Activated naive CD4-positive, alpha-beta T cell treated with anti-CD3 and anti-CD28 coated beads for 36 hours (primary cell): ENCODE measurements at places on chromosomes 7 and 10. TPM values are rescaled to one million over a fixed set of nuclear protein-coding genes. Genes with fewer than 3 reads are reported as not detected.

Gene NEUROG3
- not detected for total RNA-seq

- DNase-seq, result no peak
Measured at GRCh38 chr7:7861211-7861633, 107.4 kb upstream of the GLCCI1 start.

Gene C10orf120
- total RNA-seq, result not detected

Gene CCDC172
- not detected for total RNA-seq
